NCI-H226 (cell line): ENCODE measurements at places on chromosomes 16 and 17.

- DNase-seq: no peak
These were observed 203.3 kb downstream of the ZNF423 start for GRCh38 chr16:49652456-49653172.

DNA sequence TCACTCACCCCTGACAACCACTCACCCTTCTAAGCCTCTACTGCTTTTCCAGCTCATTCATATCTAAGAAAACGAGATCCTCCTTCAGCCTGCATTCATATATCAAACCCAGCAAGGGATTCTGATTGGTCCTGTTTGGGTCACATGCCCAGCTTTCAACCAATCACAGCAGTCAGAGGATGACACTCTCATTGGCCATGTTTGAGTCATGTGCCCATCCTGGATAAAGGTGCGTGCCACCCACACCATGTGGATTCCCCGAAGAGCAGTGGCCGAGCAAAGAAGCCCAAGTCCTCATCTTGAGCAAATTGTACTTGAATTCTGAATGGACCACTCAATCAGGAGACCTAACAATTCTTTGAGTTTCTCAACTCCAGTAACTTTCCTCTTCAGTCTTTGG is 45.0 kb downstream of the SCNN1G start:
- no peak for DNase-seq

DNA sequence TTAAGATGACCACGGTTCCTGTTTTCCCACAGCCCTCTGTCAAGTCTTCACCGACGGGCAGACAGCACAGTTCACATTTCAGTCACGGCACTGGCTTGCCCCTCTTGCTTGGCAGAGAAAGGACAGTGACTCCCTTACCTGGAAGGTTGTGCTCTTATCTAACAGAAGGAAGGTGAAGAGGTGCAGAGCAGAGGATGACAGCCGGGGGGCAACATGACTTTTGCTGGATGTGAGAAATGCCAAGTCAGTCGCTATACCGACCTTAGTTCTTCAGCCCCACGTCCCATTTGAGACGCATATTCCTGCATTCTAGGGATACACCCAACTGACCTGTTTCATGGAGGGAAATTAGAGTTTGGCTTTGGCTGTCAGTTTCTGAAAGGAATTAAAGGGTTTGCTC is 492.3 kb downstream of the NPIPA7 start:
- DNase-seq: no peak

DNA sequence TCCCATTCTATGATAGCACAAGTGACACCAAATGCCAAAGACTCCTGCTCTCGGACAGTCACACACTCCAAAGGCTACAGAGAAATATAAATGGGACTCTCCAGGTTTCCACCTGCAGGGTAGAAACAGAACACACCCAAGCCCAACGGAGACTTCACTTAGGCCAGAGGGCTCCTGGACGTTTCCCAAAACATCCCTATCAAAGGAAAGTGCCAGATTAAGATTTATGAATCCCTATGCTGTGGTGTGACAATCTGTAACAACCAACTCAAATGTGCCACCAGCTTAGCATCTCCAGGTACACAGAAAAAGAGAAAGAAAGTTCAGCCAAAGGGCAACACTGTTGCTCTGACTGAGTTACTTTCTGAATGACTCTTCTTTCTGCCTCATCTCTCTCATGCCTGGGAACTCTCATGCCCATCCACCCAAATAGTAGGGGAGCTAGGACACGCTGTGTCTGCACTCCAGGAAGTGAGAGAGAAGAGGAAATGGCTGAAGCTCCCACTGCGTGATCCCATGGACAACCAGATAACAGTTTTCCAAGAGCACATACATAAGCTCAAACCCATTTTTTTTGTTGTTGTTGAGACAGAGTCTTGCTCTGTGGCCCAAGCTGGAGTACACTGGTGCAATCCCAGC is 49.7 kb downstream of the SMG6 start:
- no peak for DNase-seq

DNA sequence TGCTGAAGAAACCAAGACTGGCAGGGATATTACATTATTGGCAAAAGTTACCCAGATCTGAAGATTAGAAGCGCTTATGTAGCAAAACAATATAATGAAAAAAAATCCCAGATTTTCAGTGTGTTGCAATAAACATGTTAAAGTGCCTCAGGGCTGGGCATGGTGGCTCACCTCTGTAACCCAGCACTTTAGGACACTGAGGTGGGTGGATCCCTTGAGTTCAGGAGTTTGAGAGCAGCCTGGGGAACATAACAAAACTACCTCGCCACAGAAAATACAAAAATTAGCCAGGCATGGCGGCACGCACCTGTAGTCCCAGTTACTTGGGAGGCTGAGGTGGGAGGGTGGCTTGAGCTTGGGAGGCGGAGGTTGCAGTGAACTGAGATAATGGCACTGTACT is 6.8 kb downstream of the ZNF207 start:
- no peak for DNase-seq

DNA sequence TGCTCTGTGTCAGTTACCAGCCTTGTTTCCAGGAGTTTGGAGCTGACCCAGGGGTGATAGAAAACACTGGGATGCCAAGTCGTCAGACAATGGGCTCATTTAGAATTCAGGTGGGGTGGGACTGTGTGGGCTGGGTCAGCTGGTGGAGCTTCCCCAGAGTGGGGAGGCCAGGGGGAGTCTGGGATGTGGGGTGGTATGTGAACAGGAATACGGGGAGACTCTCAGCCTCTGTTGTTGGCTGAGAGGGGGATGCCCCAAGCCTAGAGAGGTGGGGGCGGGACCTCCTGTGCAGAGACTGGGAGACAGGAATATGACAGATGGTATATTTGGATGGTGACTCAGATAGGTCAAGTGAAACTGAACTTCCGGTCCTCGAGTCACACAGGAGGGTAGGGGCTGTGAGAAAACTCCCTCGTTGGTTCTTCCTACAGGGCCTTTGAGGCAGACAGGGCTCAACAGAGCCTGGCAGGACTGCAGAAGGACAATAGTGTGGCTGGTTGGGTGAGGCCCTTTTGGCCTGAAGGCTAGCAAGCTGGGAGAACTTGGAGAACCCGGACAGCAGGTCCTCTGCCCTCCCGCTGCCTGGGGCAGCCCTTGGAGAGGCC is 23.7 kb downstream of the CDH1 start:
- peak; percentile 73 for DNase-seq
